ENCODE measurements at places on chromosomes 4 and X.
A peak's percentile ranks its signal among the peaks of the same experiment; 100 is the strongest.

- no peak for DNase-seq
Observed at GRCh38 chr4:22986881-22987280, 294.1 kb downstream of the GBA3 start.

- DNase-seq, result peak; percentile 58
Observed at GRCh38 chrX:109890910-109891502, 111.9 kb upstream of the TMEM164 start.

DNA sequence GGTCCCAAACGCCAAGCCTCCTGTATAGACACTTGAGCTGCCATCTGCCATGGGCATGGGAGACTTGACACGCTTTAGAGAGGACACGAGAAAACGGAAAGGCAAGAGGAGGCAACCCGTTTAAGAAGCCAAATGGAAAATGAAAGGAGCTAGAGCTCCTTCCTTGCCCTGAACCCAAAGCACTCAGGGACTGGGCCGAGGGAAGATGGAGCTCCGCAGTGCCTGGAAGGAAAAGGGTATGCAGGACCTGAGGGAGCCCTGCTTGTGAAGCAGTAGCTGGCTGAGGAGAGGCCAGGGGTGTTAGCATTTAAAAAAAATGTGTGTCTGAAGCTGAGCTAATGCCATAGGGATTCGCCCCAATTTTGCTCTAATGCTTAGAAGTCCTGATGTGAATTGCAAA lies 15.1 kb downstream of the MCF2 start:
- peak; percentile 10 for DNase-seq

DNA sequence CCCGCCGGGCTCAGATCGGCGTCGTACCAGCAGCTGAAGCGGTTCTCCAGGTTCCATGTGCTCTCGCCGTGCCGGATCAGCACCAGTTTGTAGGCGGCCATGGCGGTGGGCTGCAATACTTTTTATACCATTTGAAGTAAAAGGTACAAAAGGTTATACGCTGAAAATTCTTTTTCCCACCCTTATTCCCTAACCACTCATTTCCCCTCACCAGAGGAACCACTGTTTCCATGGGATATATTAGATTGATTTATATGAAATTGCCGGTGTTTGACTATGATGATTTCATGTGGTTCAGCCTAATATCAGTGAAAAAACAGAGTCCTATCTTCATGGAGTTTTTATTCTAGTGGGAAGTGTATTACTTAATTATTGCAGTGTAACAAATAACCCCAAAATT lies at the start of gene PGAM4:
Gene PGAM4, minus strand, starts transcription at position 101 of the 400 bp plus-strand sequence. Its CDS starts 0 bp downstream, at position 101.
- DNase-seq, result no peak

DNA sequence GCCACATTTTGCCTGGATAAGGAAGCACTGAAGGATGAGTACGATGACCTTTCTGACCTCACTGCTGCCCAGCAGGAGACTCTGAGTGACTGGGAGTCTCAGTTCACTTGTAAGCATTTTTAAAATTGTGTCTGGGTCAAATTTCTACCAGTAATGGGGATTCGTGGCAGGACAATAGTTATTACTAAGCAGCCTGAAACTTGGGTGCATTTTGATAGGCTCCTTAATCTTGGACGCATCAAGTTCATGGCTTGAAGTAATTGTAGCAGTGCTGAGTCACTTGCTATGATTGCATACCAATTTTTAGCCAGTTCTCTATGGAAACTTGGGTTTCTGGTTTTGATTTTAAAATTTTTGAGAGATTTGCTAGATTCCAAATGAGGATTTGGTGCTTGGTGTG lies 4.3 kb downstream of the PGRMC1 start:
- no peak for DNase-seq

DNA sequence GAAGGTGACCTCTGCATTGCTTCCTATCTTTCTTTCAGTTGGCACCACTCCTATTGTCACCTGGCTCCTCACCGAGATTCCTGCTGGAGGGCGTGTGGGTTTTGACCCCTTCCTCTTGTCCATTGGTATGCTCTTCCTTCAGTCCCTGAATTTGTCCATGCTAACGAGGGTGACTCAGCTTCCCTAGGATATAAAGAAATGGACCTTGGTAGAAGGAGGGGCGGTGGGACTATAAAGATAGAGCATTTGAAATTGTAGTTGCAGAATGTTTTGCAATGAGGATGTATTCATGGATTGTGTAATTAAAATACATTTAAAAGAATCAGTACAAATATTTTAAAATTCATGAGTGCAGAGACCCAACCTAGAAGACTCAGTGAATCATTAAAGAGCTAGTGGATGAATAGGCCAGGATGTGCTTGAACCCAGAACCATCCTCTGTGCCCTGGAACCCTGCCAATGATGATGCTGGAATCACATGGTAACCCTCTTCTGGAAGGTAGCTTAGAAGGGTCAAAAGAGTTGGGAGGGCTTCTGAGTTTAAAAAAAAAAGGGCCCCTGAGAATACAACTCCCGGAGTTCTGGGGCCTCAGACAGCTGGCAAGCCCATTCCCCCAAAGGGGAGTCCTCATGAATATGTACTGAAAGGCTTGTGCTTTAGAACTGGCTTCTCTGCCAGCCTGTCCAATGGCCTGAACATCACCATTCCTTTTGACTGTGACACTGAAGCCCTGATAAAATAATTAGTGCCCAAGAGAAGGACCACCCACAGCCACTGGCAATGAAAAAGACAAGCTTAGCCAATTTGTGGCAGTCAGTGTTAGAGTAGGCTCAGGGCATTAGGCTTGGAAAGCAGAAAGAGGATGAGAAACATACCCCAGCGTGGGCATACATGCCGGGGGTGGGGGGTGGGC lies 8.0 kb downstream of the XPNPEP2 start:
- DNase-seq, result no peak

DNA sequence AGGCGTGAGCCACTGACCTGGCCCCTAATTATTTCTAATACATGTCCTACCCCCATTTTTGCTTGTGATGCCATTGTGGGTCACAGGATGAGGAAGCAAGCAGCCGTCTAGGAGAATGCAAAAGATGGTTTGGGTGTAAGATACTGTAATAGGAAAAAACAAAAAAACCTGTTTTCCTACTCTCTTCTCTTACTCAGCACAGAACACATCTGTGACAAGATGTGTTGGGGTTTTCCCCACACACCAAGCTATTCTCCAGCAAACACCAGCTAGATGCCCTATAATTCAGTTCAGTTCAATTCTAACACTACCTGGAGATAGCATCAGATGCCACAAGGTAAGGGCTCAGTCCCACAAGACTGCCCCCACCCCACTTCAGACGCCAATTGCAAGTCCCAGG lies 15.3 kb upstream of the HPRT1 start:
- DNase-seq, result no peak

GRCh38 chr4:103673983-103674382 lies 45.8 kb downstream of the TACR3 start:
- DNase-seq, result no peak

DNA sequence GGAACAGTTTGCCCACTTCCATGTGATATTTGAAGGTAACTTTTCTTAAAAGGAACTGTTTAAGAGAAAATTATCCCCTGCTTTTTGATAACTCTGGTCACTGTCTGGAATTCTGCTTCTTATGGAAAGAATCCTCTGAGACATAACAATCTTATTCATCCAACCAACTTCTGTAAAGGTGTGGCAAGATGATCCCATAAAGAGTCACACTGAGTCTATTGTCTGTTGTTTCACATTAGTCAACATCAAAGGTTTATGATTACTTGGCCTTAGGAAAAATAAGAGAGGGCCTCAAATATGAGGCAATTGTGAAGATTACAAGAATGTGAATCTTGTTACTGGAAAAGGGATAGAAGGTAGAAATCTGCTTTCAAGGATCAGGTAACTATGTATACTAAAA lies 88.0 kb upstream of the MAGEB18 start:
- no peak for DNase-seq

GRCh38 chr4:76640353-76640910 lies 205.4 kb downstream of the SHROOM3 start:
- no peak for DNase-seq

DNA sequence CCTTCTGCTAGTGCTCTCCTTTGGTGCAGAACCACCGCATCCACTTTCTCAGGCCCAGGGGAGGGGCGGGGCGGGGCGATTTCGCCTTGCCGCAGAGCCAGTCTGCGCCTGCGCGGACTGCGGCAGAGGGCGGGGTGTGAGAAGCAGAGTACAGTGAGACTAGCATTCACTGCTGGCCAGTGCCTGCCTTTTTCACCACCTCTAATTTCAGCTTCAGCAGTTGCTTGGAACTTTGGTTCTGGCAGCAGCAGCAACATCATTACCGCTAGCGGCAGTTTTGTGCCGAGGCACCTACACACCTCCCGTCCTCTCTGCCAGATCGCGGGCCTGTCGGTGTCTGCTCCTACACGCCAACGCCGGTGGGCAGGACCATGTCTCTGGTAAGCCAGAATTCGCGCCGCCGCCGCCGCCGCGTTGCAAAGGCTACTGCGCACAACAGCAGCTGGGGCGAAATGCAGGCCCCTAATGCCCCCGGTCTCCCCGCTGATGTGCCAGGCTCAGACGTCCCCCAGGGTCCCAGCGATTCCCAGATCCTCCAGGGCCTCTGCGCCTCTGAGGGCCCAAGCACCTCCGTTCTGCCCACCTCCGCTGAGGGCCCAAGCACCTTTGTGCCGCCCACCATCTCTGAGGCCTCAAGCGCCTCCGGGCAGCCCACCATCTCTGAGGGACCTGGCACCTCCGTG lies at the start of gene MAGEE1:
Gene MAGEE1, plus strand, starts transcription at position 151 of the 683 bp plus-strand sequence. Its CDS starts 221 bp downstream, at position 372.
- peak; percentile 87 for DNase-seq

GRCh38 chrX:28850955-28851354 lies 263.7 kb downstream of the IL1RAPL1 start:
- no peak for DNase-seq

DNA sequence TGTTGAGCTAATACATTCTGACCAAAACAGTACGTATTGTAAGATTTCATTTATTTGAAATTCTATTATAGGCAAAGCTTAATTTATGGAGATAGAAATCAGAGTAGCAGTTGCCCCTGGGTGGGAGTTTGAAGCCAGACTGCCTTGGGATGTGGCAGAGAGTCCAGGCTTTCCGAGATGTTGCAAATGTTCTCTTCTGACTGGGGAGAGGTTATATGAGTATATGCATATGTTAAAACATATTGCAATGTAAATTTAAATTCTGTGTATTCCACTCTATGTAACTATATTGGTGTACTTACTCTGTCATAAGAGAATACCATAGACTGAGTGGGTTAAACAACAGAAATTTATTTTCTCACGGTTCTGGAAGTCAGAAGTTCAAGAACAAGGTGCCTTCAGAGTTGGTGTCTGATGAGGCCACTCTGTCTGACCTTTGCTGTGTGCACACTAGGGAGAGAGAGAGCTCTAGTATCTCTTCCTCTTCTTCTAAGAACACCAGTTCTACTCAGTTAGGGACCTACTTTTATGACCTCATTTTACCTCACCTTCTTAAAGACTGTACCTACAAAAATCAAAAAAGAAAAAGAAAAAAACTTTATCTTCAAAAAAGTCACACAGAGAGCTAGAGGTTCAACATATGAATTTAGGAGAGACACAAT lies 299.3 kb upstream of the HS3ST1 start:
- DNase-seq, result no peak

DNA sequence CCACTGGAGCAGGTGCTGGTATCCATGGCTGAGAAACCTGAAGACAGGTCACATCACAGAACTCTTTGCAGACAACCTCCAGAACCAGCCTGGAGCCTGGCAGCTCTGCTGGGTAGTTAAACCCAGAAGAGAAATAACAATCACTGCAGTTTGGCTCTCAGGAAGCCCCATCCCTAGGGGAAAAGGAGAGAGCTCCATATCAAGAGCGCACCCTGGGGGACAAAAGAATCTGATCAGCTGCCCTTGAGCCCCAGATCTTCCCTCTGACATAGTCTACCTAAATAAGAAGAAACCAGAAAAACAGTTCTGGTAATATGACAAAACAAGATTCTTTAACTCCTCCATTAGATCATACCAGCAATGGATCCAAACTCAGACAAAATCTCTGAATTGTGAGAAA lies 823.2 kb upstream of the FRG1 start:
- DNase-seq, result no peak

- DNase-seq, result no peak
Observed at GRCh38 chr4:184849185-184849584, 23.4 kb upstream of the ACSL1 start.
